ENCODE measurements at places on chromosomes 1 and 21.

- DNase-seq = no peak
Observed at GRCh38 chr1:41184446-41184845, 57.7 kb downstream of the SCMH1 start.

- DNase-seq = no peak
Observed at GRCh38 chr1:110282395-110282794, 56.8 kb upstream of the RBM15 start.

DNA sequence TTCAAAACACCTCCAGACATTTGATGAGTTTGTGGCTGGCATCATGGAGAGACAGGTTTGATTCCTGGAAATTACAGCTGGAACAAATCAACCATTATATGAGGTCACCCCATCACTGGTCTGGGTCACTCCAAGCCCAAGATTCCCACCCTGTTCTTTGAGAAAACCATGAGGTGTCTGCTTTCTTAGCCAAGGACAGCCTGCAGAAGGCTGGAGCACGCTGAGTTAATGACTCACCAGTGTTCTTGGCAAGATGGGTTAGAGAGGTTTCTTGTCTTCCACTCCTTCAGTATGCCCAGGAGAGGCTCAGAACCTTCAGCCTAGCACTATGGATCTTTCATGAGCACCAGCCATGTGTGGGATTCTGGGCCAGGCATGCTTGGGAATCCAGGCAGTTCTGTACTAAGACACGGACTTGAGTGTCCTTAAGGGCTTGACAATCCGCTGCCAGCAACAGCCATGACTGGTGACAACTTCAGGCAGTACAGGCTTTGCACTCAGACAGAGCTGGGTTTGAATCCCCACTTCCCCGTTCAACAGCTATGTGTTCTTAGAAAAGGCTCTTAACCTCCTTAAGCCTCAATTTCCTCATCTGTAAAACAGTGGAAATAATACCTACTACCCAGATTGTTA, 43.9 kb downstream of the GRHL3 start:
- DNase-seq = no peak

GRCh38 chr1:95154096-95154495, 36.9 kb downstream of the TLCD4 start:
- no peak for DNase-seq

DNA sequence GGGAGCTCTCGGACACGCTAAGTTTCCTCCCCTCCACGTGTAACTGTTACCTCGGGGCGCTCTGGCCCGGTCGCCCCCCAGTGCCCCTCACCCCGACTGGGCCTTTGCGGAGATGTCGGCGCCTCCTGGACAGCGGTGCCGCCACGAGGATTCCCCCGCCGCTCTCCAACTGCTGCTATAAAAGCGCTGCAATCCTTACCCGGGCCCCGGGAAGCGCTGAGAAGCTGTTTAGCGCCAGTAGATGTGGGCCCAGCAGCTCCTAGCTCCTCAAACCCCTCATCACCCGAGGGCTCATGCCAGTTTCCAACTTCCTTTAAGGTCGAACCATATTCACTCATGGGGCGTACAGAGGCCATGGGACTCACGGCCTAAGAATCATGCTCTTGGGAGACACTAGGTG, 361 bp upstream of the LMX1A start:
- DNase-seq = no peak

GRCh38 chr1:43144237-43144636, 27.9 kb downstream of the EBNA1BP2 start:
- DNase-seq = no peak

- DNase-seq = no peak
Observed at GRCh38 chr1:219277304-219278105, 103.8 kb downstream of the LYPLAL1 start.
